HTR-8/SVneo (cell line): ENCODE measurements at places on chromosomes 16 and 17.

DNA sequence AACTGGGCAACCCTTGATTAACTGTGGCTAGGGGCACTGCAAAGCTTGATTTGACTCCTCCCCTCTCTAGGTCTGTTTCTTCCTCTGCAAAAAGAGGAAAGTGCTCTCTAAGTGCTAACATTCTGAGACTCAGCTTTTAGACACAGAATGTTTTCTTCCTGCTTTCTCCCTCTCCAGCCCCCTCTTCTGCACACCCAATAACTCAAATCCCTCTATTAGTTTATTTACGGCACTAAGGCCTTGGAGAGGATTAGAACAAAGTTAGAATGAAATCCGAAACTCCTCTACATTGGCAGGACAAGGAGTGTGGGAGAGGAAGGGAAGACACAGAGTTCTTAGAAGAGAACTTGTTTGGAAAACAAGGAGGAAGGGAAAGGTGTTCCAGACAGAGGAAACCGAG is 3.3 kb upstream of the SBK1 start:
- DNase-seq: no peak

GRCh38 chr17:42055496-42055895 is 5.1 kb upstream of the C17orf113 start:
- no peak for DNase-seq

DNA sequence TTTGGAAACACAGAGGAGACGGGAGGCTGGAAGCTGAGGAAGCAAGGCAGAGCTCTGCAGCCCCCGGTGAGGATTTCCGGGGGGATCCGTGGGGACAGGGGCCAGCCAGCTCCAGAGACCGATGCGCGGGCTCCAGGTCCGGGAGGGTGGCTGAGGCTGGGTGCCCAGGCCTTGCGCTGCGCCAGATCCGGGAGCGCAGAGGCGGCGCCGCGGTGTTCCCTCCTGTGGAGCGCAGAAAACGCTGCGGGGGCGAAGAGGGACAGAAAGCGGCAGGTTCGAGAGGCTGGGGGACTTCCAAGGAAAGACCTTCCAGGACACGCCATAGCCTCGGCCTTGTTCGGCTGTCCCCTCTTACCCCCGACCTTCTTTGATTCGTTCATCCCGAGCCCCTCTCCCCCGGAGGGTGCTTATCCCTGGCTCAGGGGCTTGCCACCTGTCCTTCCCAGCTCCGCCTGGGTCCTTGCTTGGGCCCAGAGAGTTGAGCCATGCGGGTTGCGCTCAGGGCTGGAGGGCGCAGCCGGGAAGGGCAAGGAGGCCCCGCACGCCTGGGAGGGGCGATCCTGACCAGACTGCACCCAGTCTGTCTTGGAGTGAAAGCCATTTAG is 697 bp upstream of the SHISA9 start:
- no peak for DNase-seq

- DNase-seq: peak; percentile 24
Measured at GRCh38 chr17:43330876-43331639, 67.7 kb upstream of the ARL4D start.

GRCh38 chr17:35235917-35236316 is 7.0 kb upstream of the SLFN5 start:
- no peak for DNase-seq

DNA sequence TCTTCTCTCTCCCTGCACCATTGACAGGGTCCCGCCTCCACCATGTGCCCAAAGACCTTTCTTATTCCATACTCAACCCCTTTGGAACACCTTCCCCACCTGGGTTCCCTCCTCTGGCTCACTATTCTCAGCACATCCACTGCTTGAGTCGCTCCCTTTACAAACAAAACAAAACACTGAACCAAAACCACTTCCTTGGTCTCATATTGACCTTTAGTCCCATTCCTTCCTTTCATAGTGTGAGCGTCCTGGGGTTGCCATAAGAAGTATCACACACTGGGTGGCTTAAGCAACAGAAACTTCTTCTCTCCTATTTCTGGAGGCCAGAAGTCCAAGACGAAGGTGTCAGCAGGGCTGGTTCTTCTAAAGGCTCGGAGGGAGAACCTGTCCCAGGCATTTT is 6.1 kb upstream of the TNRC6C start:
- DNase-seq: no peak

DNA sequence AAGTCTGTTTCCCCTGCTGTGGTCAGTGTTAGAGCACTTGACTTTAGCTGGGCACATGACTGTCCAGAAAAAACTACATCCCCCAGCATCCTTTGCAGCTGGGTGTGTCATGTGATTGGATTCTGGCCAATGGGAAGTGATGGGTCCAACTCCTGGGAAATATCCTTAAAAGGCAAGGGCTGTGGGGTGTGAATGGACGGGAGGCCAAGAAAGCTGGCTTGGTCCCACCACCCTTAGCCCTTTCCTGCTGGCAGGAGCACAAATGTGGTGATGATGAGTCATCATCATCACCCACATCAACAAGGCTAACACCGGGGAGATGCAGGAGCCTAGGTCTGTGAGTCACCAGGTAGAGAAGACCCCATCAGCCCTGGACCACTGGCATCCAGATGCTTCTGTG is 341.7 kb downstream of the C16orf95 start:
- peak; percentile 77 for DNase-seq

DNA sequence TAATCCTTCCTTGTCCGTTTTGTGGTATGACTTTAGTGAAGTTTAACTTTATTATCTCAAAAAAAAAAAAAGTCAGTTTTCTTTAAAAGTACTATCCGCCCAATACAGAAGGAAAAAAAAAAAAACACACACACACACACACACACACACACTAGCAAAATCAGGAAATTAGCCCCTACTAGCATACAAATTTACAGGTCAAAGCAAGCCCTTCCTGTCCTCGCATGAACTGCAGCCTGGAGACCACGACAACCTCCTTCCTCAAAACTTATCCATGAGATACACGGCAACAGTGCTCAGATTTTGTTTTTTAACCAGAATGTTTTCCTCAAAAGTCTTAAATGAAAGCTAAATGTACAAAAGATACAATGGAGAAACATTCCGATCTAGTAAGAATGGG is 16.2 kb downstream of the NCOR1 start:
- DNase-seq: no peak

DNA sequence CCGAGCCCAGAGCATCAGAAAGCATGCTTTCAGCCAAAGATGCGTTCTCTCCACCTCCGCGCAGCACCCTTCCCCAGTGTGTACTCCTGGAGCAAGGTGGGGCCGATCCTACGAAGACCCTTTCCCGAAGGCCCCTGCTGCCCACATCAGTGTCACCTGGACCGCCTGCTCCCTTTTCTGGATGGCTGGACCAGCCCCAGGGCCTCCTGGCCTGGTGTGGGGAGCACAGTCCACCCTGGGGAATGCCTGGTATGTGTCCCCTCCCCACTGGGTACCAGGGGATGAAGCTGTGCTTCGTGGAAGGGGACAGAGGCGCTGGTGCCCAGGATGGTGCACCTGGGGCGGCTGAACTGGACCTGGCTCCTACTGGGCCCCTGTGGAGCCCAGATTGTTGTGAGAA is 173.8 kb downstream of the SEC14L1 start:
- no peak for DNase-seq

- DNase-seq: peak; percentile 83
Measured at GRCh38 chr17:15490634-15491261, 23.3 kb upstream of the CDRT4 start.

- DNase-seq: no peak
Measured at GRCh38 chr17:83085103-83085502, 5.7 kb downstream of the METRNL start.

- DNase-seq: peak; percentile 40
Measured at GRCh38 chr17:82647593-82648164, 565 bp downstream of the WDR45B start.

GRCh38 chr17:77770331-77771105 is 188.0 kb upstream of the TNRC6C start:
- no peak for DNase-seq

GRCh38 chr17:36829676-36830075 is 107.6 kb upstream of the LHX1 start:
- no peak for DNase-seq

GRCh38 chr16:23679986-23680336 is 1.3 kb downstream of the PLK1 start:
- DNase-seq: no peak

DNA sequence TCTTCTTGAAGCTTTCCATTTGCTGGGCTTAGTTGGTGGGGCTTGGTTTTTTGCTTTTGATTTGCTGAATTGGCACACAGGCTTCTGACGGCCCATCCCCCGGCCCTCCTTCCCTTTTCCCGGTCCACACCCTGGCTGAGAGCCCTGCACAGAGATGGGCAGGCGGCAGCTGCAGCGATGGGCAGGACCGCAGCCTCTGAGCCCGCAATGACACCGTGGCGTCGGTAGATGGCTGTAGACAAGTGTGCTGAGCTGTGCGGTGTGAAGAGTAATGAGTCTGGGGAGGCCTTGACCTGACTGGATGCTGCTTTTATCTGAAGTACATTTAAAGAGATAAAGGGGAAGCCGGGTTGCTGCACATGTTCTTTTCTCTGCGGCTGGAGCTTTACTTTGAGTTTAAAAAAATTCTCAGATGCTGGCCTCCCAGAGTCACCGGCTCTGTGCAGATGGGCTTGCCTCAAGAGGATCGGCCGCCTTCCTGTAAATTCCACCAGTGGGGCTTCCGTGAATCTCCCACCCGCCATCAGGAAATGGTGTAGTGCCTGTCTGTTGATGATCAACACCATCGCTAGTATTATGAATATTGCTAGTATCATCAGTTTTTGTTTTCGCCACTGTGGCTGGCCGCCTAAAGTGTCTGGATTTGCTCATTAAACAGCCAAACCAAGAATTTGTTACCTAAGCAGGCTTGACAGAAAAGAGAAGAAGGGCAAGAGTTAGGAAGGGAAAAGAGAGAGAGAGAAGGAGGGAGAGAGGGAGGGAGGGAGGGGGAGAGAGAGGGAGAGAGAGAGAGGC is 245.6 kb upstream of the RBFOX1 start:
- no peak for DNase-seq

DNA sequence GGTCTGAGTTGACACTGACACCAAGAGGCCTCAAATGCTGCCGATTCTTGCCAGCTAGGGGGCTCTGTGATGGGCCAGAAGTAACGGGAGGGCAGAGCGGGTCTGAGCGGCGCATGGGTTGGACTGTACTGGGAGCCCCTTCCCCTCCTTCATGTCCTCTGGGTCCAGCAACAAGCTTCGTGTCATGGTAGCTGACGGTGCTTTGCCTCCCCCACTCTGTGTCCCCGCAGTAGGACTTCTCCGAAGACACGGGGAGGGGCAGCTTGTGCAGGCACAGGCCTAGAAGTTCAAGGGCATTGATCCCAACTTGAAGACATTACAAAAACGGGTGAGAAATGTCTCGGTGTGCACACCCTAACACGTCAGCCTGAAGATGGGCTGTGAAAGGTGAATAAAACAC is 39.8 kb upstream of the DNAH17 start:
- no peak for DNase-seq

GRCh38 chr16:30889721-30890120 is 4.2 kb downstream of the BCL7C start:
- no peak for DNase-seq

GRCh38 chr17:66431910-66432309 is 129.5 kb downstream of the PRKCA start:
- DNase-seq: peak; percentile 57

- DNase-seq: no peak
Measured at GRCh38 chr17:78838574-78839005, 2.0 kb downstream of the USP36 start.

GRCh38 chr17:76678330-76678729 is 32.4 kb downstream of the MXRA7 start:
- no peak for DNase-seq

DNA sequence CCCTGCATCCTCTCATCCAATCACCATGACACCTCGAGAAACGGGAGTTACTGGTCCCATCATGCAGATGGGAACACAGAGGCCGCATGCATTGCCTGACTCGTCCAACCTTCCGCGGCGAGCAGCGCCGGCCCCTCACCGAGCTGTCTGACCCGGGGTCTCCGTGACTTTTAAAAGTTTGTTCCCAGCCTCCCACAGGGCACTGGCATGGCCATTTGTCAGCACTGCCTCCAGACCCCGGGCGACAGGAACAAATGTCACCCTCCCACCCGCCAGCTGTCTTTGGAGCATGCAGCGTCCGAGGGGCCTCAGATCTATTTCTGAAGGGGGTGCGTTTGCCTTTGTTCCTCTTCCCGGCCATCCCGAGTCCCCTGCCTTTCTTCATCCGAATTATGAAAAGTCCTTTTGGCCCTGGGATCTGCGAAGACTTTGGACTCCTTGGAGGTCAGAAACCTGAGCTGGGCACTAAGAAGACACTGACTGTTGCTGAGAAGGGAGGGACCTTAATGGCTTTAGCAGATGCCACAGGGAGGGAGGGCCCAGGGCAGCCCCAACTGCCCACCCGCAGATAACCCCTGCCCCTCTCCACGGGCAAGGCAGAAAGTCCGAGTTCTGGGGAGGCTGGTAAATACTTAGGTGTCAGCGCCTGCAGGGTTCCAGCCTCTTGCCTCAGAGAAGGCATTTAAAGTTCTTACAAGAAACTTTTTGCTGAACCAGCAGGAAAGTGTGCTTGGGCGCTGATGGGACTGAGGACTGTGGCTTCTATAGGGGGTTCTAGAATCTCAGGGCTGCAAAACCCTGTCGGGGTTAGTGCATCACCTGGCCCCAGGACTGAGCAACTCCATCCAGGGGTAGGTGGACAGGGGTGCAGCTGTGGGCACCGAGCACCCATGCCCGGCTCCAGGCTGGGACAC is 348.1 kb downstream of the FOXL1 start:
- DNase-seq: no peak

- no peak for DNase-seq
Measured at GRCh38 chr17:67837965-67838364, 12.7 kb downstream of the BPTF start.

- DNase-seq: peak; percentile 46
Measured at GRCh38 chr17:4739122-4740024, at the start of the genes CXCL16 and ZMYND15. Gene CXCL16 (minus strand): TSS chr17:4739928. CDS start chr17:4739339, 589 bp downstream. Gene ZMYND15 (plus strand): TSS chr17:4739833. CDS start chr17:4740549, 716 bp downstream.

DNA sequence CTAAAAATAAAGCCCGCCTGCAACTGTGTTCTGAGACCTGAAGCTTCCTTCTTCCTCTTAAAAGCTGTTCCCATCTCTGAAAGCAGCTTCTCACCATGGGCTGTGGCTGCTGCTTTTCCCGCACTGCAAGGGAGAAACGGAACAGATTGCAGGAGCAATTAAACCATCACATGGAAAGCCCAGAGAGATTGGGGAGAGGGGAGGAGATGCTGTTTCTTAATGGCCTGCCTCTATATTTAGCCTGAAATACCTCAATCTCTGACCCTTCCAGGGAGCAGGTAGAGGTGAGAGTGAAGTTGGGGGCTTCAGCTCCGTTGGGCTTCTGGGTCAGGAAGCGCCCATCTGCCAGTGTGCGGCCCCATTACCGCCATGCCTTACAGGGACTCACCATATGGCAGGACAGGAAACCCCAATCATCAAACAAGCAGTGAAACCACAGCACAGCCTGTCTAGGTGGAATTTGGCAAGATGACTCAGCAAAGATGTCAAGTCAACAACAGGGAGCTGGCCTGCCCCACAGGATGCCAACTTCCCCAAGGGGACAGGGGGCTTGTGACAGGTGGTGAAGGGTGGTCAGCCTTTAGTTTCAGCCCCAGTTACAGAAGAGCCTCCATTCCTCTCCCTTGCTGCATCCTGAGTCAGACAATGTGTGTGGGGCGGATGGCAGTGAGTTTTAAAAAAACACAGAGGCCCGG is 286.6 kb upstream of the CCL2 start:
- no peak for DNase-seq

- no peak for DNase-seq
Measured at GRCh38 chr17:7204336-7204735, 15.3 kb downstream of the DLG4 start.

GRCh38 chr16:56288019-56288418 is 96.7 kb downstream of the GNAO1 start:
- no peak for DNase-seq

- DNase-seq: no peak
Measured at GRCh38 chr17:74466111-74466827, at the start of gene CD300A. Gene CD300A (plus strand): TSS chr17:74466634. CDS start chr17:74466704, 70 bp downstream.
